ENCODE measurements at places on chromosomes 2 and 18.

DNA sequence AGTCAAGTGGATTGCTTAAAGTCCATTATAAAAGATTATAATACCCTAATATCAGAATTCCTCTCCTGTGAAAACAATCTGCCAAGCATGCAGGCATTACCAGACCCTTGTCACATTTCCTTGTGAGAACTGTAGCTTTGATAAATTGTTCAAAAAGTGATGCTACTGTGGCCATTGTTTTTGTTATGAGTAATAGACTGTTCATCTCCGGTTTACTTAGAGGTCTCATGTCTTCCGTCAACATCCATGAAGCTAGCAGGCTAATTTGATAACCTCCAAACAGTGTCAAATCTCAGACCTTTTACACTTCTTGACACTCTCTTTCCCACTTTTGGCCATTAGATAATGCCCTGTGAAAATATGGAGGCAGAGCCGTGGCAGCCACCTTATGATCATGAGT, 342.7 kb downstream of the CPS1 start:
- no peak for DNase-seq

DNA sequence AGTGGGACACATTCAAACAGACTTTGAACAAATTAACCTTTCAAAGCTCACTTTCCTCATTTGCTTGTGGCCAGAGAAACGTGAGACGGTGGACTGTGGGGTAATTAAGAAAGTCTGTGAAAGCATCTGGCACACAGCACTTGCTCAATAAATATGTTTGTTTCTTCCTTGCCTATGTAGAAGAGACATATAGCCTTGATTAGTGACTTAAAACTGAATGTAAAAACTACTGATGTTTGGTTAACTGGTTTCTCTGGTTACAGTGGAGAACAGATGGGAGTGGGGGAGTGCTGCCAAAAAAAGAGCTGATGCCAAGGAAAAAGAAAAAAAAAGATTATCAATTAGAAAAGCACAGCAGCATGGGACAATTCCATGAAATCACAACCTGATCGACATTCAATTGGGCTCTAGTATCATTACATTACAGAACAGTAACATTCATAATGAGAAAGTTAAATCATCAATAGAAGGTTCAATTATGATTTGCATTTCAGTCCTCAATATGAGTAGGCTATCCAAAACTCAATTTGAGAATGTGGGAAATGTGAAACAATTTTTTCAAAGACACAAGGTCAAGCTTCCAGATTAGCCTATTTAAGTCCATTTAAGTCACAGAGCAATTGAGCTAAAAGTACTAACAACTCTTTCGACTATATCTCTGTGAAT, 14.7 kb downstream of the CUL3 start:
- DNase-seq = no peak

- DNase-seq = peak; percentile 38
Measured at GRCh38 chr18:47893939-47894699, 36.3 kb downstream of the SMAD2 start.

DNA sequence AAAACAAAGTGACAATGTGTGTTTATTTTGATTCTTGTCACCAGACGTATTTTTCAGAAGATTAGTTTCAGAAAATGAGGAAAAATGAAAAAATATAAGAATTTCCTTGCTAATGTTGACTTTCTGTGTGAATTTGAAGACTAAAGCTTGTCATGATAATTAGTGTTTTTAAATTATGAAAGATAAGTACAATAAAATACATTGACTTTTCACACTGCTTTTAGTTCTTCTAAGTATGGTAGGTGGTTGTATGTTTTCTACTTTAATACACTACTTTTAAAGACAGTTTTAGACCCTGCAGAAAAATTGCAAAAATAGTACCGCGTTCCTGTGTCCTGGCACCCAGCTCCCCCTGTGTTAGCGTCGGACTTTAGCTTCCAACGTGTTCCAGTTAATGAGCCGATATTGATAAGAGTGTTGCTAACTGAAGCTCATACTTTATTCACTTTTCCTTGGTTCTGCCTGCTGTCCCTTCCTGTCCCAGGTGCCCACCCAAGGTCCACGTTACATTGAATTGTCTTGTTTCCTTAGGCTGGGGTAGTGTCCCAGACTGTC, 695 bp downstream of the RBFA start:
- no peak for DNase-seq

DNA sequence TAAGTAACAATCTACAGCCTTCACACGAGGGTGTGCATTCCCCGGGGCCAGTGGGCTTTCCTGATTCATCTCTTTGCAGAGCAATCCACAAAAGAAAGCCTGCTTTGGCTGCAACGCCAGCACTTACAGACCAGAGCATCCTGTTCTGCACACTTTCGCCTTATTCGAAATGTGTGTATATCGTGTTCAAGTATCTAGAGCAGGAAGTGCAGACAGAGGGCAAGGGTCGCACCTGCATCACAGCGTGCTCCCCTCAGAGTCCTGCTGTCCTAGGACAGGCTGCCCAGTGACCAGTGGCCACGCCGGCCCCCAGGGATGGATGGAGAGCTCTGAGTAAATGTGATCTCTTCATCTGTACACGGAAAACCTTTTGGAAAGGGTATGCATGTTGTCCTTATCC, 264.3 kb downstream of the ZNF516 start:
- no peak for DNase-seq

DNA sequence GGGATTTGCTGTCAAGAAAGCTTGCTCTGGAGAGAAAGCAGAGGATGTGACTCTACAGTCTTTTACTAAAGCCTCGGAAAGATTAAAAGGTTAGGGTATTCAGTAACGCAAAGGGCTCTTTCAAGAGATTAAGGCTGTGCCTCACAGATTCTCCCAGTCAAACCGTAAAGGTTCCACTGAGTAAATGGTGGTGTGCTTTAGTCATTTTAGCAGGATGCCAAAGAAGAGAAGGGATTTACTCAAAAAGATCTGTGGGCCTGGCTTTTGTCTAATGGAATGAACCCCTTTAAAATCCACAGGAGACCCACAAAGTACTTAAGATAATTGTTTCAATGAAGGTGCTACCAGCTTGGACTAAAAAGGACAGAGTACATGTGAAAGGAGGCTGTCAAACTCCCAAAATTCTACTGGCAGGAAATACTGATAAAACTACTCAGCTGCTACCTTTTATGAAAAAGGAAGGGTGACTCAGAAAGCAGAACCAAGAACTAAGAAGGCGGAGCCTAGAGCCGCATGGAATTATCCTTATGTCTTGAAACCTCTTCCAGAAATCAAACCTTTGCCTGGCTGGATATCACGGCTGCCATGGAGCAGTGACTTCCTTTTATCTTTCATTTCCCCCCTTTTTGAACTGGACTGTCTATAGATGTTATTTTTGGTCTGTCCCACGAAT, 670.2 kb upstream of the ZEB2 start:
- DNase-seq = no peak

GRCh38 chr2:15142069-15142689, 419.0 kb downstream of the NBAS start:
- peak; percentile 46 for DNase-seq

DNA sequence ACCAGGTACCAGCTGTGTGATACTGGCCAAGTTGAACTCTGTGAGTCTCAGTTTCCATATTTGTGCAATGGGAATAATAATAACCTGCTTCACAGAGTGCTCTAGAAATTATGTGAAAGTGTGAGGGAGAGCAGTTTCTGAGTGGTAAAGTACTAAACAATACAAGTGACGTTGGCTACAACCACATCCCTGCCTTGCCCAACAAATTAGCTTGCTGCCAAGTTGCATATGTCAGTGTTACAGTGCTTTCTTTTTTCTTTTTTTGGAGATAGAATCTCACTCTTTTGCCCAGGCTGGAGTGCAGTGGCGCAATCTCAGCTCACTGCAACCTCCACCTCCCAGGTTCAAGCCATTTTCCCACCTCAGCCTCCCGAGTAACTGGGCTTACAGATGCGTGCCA, 533.6 kb upstream of the MEX3C start:
- no peak for DNase-seq

DNA sequence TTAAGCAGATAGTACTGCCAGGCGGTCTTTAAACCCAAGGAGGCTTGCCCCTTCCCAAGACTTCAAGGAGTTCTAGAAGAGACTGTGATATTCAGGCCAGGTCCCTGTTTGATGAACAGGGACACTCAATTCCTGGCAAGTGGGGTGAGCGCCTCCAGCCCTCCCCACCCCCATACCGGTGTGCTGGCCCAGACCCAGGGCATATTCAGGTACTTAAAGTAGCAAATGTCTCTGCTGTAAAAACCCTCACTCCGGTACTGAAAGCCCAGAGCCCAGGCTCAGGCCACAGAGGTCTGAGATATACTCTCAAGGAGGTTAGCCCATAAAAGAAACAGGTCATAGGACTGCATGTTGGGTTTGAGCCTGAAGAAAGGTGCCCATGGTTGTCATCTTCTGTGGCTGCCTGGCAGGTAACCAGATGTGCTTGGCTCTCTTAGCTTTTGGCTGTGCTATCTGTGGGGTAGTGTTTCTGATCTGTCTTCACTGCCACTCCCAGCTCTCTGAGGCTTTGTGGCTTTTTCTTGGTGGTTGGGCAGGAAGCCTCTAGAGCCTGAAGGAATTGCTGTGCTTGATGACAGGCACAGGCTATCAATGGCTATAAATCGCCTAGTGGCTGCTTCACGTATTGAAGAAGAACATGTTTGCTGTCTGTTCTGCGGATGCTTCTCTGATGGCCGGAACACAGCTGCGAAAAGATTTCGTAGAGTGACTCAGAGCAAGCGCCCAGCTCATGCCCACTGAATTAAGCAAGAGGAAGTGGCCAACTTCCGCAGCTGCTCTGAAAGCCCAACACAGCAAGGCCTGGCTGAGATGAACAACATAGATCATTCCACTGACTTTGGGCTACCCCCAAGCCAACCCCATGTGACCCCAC, 63.3 kb upstream of the ALPP start:
- no peak for DNase-seq

DNA sequence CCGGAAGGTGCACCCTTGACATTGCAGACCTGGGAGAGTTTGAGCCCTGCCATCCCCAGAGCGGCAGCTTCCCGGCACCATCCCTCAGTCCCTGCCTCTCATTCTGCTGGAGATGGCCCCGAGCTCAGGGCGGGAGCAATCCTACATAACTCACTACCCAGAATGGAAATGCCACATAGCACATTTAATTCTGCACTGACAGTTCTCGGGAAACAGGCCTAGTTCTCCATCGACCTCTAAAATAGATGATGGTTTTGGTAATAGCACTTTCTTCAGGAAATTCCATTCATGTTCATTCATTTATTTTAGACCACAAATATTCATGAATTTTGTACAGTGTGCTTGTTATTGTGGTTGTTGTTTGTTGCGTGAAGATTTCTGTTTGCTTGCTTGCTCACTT, 92.9 kb upstream of the SLC14A2 start:
- DNase-seq = no peak

- DNase-seq = no peak
Measured at GRCh38 chr2:182165202-182165601, 179.5 kb downstream of the PPP1R1C start.

GRCh38 chr2:172869861-172870260, 134.2 kb downstream of the RAPGEF4 start:
- DNase-seq = no peak
